Metanephros (tissue), 2 donors: ENCODE measurements at places on chromosomes 5 and 9. TPM values are rescaled to one million over a fixed set of nuclear protein-coding genes. Genes with fewer than 3 reads are reported as not detected.

The RASGEF1C gene
- 0.93 TPM for total RNA-seq

The ZFP62 gene
- total RNA-seq = 33.6 TPM

The PRR16 gene
- 5.1 TPM for total RNA-seq

The MAMDC2 gene
- 5.7 TPM for total RNA-seq

The PCDHGB4 gene
- 14.1 TPM for total RNA-seq

The CDH12 gene
- 4.7 TPM for total RNA-seq

The AGTPBP1 gene
- total RNA-seq = 28.0 TPM

The FOXD4L3 gene
- not detected for total RNA-seq

The NDUFS6 gene
- 26.5 TPM for total RNA-seq

The PHF24 gene
- total RNA-seq = 0.23 TPM

The ZNF366 gene
- 4.4 TPM for total RNA-seq

The PCDHAC1 gene
- total RNA-seq = 1.2 TPM

The BAAT gene
- total RNA-seq = 0.06 TPM

The ELAVL2 gene
- 2.0 TPM for total RNA-seq

The ACER2 gene
- 14.8 TPM for total RNA-seq

The SLCO4C1 gene
- total RNA-seq = 12.8 TPM

The CDH9 gene
- 10.2 TPM for total RNA-seq

The HMCN2 gene
- 5.9 TPM for total RNA-seq

The BDP1 gene
- total RNA-seq = 31.7 TPM

The PGGT1B gene
- total RNA-seq = 19.8 TPM

The MBLAC2 gene
- 8.3 TPM for total RNA-seq

The LEAP2 gene
- total RNA-seq = 5.3 TPM

The ANKRD18B gene
- total RNA-seq = 1.6 TPM

The NR6A1 gene
- total RNA-seq = 1.2 TPM

The SH3TC2 gene
- 1.8 TPM for total RNA-seq

The NXNL2 gene
- total RNA-seq = 3.4 TPM

The NOXA1 gene
- 5.3 TPM for total RNA-seq

The KCNV2 gene
- not detected for total RNA-seq

The SCGB3A2 gene
- total RNA-seq = 0.93 TPM

The STPG3 gene
- total RNA-seq = not detected

The HACD4 gene
- 2.6 TPM for total RNA-seq

The SPIN1 gene
- total RNA-seq = 137 TPM

The PRDM9 gene
- not detected for total RNA-seq

The CCDC69 gene
- total RNA-seq = 7.6 TPM

The FIBCD1 gene
- total RNA-seq = 0.29 TPM

The PCYOX1L gene
- total RNA-seq = 9.9 TPM

The ZDHHC21 gene
- total RNA-seq = 21.7 TPM

The WASHC1 gene
- total RNA-seq = 29.5 TPM

The FAM221B gene
- total RNA-seq = not detected

The LHX2 gene
- 0.12 TPM for total RNA-seq

The GPRIN1 gene
- 0.93 TPM for total RNA-seq

The LCN2 gene
- total RNA-seq = 7.1 TPM
